Gastrocnemius medialis (tissue), 4 donors: ENCODE measurements at places on chromosomes 12 and 14.

- no peak for DNase-seq
These were observed 76.9 kb downstream of the ATF7IP start for GRCh38 chr12:14442221-14442881.

DNA sequence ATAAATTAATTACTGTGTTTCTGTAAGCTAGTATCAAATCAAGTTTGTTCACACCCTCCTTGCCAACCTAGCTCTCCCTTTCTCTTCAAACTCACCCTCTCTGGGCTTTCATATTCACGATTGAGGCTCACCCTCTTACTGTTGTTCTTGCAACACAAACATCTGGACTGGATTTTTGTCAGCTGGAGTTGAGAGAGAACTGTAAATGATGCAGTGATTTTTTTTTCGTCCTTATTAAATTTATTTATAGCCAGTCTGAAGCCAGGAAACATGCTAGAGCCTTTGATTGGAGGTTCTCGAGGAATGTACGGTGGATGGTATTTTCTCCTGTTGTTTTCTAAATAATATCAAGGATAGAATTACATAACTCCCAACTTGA, 485.1 kb downstream of the ZFP36L1 start:
- DNase-seq, result no peak

- no peak for DNase-seq
These were observed 700 bp downstream of the CNIH1 start for GRCh38 chr14:54440476-54440872.

DNA sequence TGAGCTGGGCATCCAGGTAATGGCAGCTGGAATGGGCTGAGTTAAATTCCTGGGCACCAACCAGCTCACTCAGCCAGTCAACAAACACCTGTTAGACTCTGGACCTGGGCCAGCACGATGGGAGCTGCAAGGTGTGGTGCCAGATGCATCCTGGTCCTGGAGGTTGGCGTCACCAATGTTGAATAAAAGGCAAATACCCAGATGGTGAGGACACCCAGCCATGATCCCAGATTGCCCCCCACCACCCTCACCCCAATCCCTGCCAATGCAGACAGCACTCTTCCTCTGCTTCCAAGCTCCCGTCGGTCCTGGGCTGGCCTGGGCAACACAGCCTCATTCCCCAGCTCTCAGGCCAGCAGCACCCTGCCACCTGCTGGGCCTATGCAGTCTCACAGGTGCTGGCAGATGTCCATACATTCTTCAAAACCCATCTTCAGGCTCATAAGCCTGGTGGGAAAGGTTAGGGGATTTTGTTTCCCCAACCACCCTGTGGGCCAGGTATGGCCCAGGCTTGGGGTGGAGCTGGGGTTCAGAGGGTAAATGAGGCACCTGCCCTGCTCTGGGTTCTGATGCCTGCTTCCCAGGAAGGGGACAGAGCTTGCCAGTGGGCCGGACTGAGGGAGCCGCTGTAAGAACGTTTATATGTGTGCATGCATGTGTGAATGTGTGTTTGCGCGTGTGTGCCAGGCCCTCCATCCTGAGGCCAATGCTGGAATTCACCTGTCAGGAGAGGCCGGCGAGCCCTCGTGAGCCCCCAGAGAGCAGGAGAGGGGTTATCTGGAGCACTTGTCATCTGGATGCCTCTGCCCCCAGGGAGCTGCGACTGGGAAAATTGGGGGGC, 58.0 kb downstream of the LGMN start:
- DNase-seq, result no peak

DNA sequence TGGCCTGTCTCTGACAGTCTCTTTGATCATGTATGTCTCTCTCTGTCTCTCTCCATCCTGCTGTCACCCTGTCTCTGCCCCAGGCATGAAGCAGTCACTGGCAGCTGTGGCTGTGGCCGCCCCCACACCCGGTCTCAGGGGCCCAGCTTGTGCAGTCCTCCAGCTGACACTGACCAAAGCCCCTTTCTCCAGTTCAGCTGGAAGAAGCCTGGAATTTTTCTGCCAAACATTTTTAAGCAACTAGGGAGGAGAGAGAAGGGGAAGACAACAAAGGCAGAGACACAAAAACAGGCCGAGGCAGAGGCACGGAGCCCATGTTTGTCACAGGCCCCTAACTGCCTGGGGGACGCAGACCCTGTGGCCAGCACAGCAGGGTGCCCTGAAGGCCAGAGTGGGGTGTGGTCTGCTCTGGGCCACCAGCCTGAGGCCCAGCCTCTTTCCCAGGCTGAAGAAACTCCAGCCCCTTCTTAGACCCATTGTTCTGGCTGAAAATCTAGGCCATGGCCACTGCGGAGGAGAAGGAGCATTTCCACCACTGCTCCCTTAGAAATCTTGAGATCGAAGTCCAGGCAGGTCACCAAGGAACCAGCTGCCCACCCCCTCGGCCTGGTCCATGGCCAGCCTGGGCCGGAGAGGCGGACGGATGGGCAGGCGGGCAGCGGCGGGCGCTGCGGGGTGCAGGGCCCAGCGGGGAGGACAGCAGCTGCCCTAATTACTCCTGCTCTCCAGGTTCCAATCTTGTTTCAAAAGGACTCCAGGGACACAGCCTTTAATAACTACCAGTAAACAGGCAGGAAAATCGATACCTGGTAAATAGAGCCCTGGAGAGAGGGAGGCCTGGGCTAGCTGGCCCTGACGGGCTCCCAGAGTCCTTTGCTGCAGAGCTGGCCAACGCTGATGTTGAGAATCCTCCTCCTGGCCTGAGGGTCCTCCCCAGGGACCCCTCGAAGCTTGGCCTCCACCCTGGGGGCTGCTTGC, 14.9 kb downstream of the DTX1 start:
- DNase-seq, result no peak

- DNase-seq, result no peak
These were observed 115.9 kb upstream of the TMPO start for GRCh38 chr12:98399532-98399931.

DNA sequence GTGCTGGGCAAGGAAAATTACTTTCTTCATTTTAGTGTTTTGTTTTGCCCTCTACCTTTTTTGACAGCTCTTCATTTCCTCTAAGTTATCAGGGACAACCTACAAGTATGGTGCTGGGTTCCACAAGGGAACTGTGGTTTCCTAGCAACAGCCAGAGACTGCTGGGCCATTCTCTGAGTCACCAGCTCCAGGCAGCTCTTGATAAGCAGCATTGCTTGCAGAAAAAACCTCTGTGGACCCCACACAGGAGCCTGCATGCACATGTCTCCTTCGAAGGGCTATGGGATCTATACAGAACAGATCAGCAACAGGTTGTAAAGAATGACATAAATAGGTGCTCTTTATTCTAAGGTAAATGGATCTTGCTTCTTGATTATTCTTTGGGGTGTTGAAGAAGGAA, 81.0 kb upstream of the CCDC196 start:
- no peak for DNase-seq

DNA sequence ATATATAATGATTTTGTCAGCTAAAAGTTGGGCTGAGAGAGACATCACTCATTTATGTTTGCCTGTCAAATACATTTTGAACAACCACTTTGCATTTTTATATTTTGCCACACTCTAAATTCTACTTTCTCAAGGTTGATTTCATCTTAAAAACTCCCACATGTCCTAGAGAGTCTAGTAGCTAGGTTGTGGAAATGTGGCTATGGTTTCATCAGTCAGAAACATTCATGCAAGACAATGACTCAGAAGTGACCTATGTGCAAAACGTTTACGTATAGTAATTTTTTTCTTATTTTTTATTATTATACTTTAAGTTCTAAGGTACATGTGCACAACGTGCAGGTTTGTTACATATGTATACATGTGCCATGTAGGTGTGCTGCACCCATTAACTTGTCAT, 27.4 kb upstream of the PRKD1 start:
- no peak for DNase-seq
